ENCODE measurements at places on chromosomes 1 and 21. TPM values are rescaled to one million over a fixed set of nuclear protein-coding genes. Genes with fewer than 3 reads are reported as not detected.
A peak's percentile ranks its signal among the peaks of the same experiment; 100 is the strongest.

SRRM1 gene
- total RNA-seq, result 200 TPM

CYP4Z1 gene
- total RNA-seq, result not detected

- DNase-seq, result no peak
- no peak overlapping the region for H3K4me3 ChIP-seq
- no peaks in the 10 kb centered on the region for H3K36me3 ChIP-seq
- H3K27ac ChIP-seq, result no peak overlapping the region
Observed at GRCh38 chr1:83838573-83838972, 160.4 kb downstream of the TTLL7 start.

- DNase-seq, result peak; percentile 53
- H3K4me1 ChIP-seq, result peaks cover 8% of the 10 kb centered on the region
- H3K4me3 ChIP-seq, result no peak overlapping the region
- H3K36me3 ChIP-seq, result no peaks in the 10 kb centered on the region
Observed at GRCh38 chr1:39507230-39507928, 15.9 kb downstream of the BMP8A start.

DNA sequence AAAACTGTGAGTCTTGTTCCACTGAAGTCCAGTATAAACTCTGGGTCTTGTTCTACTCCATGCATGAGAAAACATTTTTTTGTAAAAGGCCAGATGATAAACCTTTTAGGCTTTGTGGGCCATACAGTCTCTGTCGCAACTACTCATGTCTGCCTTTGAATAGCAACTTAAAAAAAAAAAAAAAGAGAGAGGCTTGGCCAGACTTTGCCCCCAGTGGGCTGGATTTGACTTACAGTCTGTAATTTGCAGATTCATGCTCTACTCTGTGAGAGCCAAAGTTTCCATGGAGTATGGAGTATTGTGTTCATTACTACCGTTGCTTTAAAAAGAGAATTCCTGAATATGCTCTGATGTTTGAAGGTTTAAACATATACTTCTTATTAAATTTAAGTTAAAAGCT, 654.9 kb upstream of the PKN2 start:
- H3K27me3 ChIP-seq, result no peaks in the 10 kb centered on the region
- H3K36me3 ChIP-seq, result no peaks in the 10 kb centered on the region
- H3K4me1 ChIP-seq, result no peaks in the 10 kb centered on the region
- no peak for DNase-seq
- H3K27ac ChIP-seq, result no peak overlapping the region

- H3K27me3 ChIP-seq, result peaks cover 5% of the 10 kb centered on the region
- H3K36me3 ChIP-seq, result no peaks in the 10 kb centered on the region
- H3K4me3 ChIP-seq, result no peak overlapping the region
- H3K4me1 ChIP-seq, result no peaks in the 10 kb centered on the region
- DNase-seq, result peak; percentile 13
Observed at GRCh38 chr1:227994632-227995300, 12.0 kb upstream of the WNT3A start.

DNA sequence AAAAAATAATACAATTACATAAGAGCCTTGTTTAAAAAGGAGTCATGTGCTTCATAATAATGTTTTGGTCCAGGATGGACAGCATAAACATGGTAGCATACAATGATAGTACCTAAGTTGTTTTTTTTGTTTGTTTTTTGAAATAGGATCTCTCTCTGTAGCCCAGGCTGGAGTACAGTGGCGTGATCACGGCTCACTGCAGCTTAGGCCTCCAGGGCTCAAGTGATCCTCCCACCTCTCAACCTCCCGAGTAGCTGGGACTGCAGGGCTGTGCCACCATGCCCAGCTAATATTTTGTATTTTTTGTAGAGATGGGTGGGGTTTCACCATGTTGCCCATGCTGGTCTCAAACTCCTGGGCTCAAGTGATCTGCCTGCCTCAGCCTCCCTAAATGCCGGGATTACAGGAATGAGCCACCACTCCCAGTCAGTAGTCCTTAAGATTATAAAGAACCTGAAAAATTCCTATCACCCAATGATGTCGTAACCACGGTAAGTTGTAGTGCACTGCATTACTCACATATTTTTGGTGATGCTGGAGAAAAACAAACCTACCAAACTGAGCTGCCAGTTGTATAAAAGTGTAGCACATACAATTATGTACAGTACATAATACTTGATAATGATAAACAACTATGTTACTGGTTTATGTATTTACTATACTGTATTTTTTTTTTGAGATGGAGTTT, 22.4 kb upstream of the RCOR3 start:
- DNase-seq, result no peak
- H3K36me3 ChIP-seq, result no peaks in the 10 kb centered on the region
- H3K27ac ChIP-seq, result no peak overlapping the region
- H3K4me1 ChIP-seq, result no peaks in the 10 kb centered on the region
- no peak overlapping the region for H3K4me3 ChIP-seq

GRCh38 chr21:44753357-44753756, 42.0 kb upstream of the TSPEAR start:
- H3K27ac ChIP-seq, result no peak overlapping the region
- no peak overlapping the region for H3K4me3 ChIP-seq
- H3K27me3 ChIP-seq, result peaks cover 70% of the 10 kb centered on the region
- H3K36me3 ChIP-seq, result no peaks in the 10 kb centered on the region
- no peak for DNase-seq

DNA sequence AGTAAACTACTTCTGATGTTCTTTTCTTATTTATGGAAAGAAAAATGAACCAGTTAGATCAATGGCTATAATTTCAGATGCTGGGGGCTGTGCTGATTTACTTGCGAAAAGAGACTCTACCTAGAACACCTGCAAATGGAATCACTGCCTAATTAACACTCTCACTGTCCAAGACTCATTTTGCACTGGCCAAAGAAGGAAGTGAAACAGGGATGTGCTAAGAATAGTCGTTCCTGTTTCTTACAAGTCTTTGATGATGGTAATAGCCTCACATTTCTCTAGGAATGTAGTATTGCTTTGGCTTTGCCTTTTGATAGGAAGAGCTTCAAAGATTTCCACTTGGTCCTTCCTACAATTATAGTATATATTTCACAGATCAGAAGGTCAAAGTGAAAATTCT, 12.7 kb upstream of the TSNAX start:
- H3K36me3 ChIP-seq, result no peaks in the 10 kb centered on the region
- DNase-seq, result no peak
- H3K4me3 ChIP-seq, result no peak overlapping the region

- peaks cover 3% of the 10 kb centered on the region for H3K4me1 ChIP-seq
- no peak overlapping the region for H3K4me3 ChIP-seq
- H3K27ac ChIP-seq, result no peak overlapping the region
- H3K36me3 ChIP-seq, result peaks cover 10% of the 10 kb centered on the region
- H3K27me3 ChIP-seq, result 0 out of 2 replicates have a peak, but pooled peaks cover 2% of the 10 kb centered on the region
- no peak for DNase-seq
Observed at GRCh38 chr1:21220815-21221214, 44.1 kb upstream of the EIF4G3 start.

DNA sequence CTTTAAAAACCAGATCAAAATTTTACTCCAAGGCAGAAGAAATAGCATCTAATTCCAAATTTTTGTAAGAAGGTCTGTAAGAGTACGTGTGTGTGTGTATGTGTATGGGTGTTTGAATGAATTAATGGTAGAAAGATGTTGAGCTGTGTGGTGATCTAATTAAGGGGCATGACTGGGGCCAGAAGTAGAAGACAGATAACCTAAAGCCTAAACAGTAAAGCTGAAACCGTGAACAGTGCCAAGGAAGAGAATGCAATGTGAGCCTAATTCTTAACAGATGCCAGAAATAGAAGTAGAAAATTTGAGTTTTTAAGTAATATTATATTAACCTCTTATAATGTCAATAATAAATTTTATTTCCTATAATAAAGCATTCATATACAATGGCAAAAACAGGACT, 38.2 kb downstream of the BRINP3 start:
- H3K4me1 ChIP-seq, result no peaks in the 10 kb centered on the region
- no peaks in the 10 kb centered on the region for H3K36me3 ChIP-seq
- DNase-seq, result no peak
- H3K27ac ChIP-seq, result no peak overlapping the region

DNA sequence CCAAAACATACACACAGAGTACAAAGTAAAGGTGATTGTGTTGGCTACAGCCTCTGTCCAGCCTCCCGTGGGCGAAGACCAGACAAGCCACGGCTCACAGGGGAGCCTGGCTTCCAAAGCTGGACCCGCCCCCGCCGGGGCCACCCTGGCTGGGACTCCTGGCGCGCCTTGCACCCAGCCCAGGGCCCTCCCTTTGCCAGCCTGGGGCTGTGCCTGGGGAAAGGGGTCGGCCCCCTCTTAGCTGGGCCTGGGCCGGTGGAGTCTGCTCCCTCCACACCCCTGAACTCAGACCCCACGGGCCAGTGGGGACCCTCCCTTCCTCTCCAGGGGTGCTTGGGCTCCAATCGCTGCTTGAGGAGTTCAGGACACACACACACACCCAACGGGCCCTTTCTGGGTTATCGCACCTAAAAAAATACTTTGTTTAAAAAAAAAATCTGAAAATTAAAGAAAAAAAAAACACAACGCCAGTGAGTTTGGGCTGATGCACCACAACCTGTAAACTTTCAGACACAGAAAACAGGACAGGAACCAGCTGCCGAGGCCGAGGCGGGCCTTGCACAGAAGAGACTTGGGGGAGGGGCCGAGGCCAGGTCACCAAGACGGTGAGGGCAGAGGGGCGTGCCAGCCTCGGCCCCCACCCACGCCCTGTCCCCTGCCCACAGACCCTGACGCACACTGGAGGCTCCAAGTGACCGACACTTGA, 56.3 kb downstream of the KCNAB2 start:
- no peak overlapping the region for H3K27ac ChIP-seq
- no peak for DNase-seq
- H3K4me1 ChIP-seq, result no peaks in the 10 kb centered on the region

- H3K4me1 ChIP-seq, result peaks cover 11% of the 10 kb centered on the region
Observed at GRCh38 chr1:154408174-154408777, 3.1 kb downstream of the IL6R start.
